ENCODE measurements at places on chromosomes 1 and 21.

DNA sequence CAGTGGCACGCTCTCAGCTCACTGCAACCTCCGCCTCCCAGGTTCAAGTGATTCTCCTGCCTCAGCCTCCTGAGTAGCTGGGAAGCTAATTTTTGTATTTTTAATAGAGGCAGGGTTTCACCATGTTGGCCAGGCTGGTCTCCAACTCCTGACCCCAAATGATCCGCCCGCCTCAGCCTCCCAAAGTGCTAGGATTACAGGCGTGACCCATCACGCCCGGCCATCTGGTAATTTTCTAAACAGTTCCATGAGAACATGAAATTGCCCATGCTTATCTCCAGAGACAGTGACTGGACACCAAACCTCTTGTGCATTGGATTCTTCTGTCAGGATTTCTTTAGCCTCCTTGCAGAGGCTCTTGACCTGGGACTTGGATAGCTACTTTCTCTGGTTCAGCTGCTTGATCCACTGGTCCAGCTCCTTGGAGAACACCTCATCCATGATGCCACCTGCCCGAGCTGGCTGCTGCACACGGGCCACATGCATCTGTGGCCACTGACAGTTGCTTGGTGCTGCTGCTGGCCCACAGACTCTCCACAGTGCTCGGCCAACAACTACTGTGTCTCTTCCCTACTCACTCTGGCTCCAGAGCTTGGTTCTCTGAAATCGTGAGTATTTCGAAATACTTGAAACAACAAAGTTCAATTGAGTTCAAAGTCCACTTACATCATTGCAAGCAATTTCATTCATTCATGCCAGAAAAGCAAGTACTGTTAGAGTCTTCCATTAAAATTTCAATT, 40.0 kb upstream of the CTPS1 start:
- no peak for DNase-seq

DNA sequence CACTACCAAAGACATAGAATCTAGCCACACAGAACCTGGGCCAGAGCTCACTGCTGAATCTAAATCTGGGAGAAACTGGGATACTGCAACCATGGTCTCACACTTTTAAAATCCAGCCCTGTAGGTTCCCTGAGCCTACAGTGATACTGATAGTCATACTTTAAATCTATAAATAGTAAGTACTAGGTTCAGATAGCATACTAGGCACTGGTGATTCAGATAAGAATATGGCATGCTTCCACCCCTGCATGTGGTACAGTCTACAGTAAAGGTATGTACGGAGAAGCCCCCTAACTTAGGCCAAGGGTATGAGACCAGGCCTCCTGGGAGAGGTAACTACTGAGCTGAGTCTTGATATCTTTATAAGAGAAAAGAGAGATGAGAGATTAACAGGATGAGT, 193.3 kb upstream of the HMGB4 start:
- DNase-seq: no peak

DNA sequence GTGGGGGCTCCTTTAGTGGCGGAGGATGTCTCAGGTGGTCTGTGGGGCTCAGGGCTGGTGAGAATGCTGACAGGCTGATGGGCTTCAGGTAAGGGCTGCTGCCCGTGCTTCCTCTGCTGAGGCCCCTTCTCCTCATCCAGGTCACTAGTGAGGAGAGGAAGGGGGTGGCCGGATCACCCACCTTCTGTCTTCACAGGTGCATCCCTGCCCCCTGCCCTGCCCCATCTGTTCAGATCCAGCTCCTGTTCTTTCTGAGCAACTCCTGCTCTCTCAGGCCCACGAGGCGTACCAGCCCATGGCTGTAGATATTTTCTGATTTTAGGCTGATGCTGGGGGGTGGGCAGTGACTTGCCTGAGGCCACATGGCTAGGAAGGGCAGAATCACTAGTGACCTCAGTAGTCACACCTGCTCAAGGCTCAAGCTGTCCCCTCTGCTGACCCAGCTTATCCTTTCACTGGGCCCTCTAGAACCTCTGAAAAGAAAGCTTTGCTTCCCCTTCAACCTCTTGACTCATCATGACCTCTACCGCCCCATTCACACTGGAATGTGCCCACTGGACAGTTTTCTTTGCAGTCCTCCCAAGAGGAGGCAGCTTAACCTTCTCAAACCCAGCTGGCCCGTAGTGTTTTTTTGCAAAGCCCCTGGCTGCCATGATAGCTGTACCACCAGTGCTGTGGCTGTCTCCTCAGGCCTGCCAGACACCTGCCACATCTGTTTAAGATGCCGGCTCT, 14.8 kb downstream of the DCST2 start:
- DNase-seq: no peak

- no peak for DNase-seq
Measured at GRCh38 chr1:54579337-54579781, 31.3 kb downstream of the ACOT11 start.

- no peak for DNase-seq
Measured at GRCh38 chr1:39130325-39130724, 74.2 kb upstream of the MACF1 start.

- no peak for DNase-seq
Measured at GRCh38 chr1:183025782-183026774, 2.9 kb downstream of the LAMC1 start.

- no peak for DNase-seq
Measured at GRCh38 chr1:10612436-10613160, 137.8 kb downstream of the PEX14 start.

DNA sequence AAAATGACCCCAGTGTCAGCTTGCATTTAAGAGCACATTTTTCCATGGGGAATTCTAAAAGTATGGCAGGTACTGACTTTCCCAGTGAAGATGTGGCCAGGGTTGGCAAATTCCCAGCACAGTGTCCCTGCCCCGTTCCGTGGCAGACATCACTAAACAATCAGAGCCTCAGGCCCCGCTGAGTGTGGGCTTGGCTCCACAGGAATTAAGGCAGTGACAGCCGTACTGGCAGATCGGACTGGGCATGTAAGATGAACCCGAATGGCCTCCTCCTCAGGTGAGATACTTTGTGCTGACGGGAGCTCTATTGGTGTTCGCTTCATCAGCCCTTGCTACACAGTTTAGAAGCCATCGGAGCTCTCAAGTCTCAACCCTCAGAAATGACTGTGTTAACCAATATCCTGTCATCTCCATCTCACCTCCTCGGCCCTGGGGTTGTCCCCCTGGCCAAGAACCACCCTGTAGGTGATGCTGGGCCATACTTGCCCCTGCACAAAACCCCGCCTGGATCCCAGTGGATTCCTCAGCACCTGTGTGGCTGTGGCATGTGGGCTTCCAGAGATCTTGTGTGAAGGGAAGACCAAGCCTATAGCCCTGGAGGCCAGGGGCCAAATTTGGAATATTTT, 29.0 kb upstream of the ABCG1 start:
- peak; percentile 33 for DNase-seq

DNA sequence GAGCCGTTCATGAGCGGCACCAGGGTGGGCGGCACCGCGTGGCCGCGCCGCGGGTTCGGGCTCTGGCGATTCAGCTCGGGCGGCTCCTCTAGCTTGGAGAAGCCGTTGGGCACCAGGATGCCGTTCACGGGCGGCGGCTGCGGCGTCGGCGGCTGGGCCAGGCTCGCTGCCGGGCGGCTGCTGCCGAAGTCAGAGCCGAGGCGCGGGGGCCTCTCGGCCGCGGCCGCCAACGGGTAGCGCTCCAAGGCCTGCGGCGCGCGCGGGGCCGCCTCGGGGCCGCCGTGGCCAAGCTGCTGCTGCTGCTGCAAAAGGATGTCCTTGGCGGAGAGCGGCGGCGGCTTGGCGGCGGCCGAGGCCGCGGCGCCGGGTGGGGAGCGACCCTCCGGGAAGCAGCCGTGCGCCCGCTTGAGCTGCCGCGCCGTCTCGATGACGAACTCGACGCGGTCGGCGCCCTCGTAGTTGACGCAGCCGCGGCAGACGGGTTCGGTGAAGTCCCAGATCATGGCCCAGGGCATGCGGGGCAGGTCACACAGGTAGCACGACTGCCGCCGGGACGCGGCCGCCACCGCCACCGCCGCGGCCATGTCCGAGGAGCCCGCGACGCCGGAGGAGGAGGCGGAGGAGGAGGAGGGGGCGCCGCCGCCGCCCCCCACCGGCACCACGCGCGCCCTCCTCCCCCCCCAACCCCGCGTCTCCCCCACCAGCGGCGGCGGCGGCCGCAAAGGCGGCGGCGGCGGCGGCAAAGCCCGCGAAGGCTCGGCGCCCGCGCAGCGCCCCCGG, 877 bp downstream of the IRF2BP2 start:
- peak; percentile 76 for DNase-seq

GRCh38 chr1:188295157-188295556, 1466.4 kb downstream of the PLA2G4A start:
- DNase-seq: no peak

- DNase-seq: no peak
Measured at GRCh38 chr1:242522996-242523718, 1.3 kb downstream of the PLD5 start.

DNA sequence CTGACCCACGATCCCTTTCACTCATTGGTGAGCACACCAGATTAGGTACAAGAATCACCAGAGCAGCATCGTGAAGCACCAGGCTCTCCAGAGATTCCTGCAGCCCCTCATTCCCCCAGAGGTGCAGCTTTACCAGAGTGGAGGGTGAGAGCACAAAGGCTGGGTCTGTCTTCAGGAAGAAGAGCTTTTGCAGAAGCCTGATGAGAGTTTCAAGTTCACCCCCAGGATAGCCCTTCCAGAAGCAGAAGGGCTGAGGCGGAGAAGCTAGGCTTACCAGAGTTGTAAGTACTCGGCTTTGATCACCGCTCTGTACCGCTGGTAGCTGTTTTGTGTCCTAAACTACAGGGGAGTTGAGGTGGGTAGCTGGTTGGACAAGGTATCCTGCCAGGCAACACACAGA, 3.1 kb downstream of the TSSK3 start:
- DNase-seq: no peak

- peak; percentile 40 for DNase-seq
Measured at GRCh38 chr1:203655671-203656070, 29.0 kb downstream of the ATP2B4 start.
